Right ventricle myocardium inferior (tissue), 1 donor: ENCODE measurements at places on chromosomes 1 and 21. TPM values are rescaled to one million over a fixed set of nuclear protein-coding genes. Genes with fewer than 3 reads are reported as not detected.

- no peak for DNase-seq
These were observed 678 bp upstream of the PTTG1IP start for GRCh38 chr21:44874240-44874496.

Gene KLHDC8A
- not detected for total RNA-seq

Gene FCAMR
- total RNA-seq: not detected

Gene DNAI4
- total RNA-seq: 14.3 TPM

Gene PPFIA4
- 22.2 TPM for total RNA-seq

DNA sequence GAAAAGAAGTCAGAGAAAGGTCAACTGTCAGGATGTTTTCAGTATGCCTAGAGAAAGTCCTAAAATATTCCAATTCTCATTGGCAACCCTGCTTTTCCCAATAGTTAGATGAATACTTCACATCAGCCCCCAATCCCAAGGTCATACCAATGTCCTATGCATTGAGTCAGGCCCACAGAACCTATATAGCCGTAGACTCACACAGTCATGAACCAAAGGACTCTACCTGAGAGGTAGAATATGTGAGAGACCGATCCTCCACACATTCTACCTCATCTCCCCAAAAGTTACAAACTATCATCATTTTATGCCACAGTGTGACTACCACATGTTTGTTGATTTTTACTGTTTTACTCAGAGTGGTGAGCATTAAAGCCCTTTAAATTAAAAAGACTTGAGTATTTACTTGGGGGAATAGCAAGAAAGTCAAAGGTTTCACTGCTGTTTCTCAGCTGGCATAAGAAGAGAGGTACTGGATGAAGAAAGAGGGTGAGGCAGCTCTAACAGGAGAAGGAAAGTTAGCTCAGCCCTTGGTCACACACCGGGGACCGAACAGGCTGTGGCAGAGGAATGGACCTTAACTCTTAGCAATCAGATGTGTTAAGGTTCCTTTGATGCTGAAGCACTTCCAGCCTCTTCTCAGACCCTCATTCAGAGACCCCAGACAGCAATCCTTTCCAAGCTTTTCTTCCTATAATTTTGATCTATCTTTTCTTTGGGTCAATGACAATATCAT, 937 bp downstream of the CD48 start:
- no peak for DNase-seq

- peak; percentile 82 for DNase-seq
These were observed 1.3 kb downstream of the ARL8A start for GRCh38 chr1:202143011-202143767.

Gene SMPDL3B
- not detected for total RNA-seq

GRCh38 chr1:28266920-28267322, 7.6 kb downstream of the SESN2 start:
- DNase-seq: no peak

GRCh38 chr1:194533641-194534040, 1347.2 kb upstream of the B3GALT2 start:
- no peak for DNase-seq

- no peak for DNase-seq
These were observed 39.3 kb downstream of the DNTTIP2 start for GRCh38 chr1:93839753-93840152.

- DNase-seq: no peak
These were observed 89.1 kb downstream of the SMYD3 start for GRCh38 chr1:246417813-246418564.

DNA sequence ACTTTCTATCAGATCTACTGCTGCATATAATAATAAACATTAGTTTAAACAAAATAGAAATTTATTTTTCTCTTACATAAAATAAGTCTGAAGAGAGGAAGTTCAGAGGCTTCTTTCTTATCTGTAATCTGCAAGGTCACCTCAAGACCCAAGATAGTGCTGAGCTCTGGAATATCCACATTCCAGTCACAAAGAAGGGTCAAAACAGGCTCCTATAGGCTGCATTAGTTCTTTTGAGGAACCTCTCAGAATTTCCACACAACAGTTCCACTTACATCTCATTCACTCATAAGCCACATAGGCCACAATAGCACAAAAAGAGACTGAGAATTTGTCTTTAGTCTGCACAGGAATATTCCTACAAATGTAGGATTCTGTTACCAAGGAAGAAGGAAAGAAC, 15.4 kb downstream of the DYNLT5 start:
- no peak for DNase-seq

DNA sequence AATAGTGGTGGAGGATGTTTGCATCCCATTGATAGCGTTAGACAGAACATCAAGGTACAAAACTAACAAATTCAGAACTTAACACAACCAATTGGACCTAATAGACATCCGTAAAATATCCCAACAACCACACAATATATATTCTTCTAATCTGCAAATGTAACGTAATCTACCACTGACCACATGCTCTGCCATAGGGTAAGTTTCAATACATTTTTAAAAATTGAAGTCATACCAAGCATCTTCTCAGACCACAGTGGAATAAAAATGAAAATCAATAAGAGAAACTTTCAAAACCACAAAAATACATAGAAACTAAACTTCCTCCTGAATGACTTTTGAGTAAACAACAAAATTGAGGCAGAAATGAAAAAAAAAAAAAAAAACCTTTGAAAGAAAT, 1087.5 kb downstream of the KCNT2 start:
- DNase-seq: no peak

DNA sequence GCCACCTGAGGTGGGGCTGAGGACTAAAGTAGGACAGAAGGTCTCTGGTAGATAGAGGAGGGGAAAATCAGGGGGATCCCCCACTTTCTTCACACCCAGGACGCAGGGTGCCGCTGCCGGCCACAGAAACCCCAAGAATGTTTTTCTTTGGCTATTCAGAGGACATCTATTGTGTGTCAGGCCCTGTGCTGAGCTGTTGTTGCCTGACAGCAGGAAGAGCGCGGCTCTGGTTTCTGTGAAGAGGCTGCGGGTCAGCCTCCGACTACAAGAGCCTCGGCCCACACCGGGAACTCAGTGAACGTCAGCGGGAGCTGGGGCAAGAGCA, 407 bp upstream of the PIGV start:
- no peak for DNase-seq

DNA sequence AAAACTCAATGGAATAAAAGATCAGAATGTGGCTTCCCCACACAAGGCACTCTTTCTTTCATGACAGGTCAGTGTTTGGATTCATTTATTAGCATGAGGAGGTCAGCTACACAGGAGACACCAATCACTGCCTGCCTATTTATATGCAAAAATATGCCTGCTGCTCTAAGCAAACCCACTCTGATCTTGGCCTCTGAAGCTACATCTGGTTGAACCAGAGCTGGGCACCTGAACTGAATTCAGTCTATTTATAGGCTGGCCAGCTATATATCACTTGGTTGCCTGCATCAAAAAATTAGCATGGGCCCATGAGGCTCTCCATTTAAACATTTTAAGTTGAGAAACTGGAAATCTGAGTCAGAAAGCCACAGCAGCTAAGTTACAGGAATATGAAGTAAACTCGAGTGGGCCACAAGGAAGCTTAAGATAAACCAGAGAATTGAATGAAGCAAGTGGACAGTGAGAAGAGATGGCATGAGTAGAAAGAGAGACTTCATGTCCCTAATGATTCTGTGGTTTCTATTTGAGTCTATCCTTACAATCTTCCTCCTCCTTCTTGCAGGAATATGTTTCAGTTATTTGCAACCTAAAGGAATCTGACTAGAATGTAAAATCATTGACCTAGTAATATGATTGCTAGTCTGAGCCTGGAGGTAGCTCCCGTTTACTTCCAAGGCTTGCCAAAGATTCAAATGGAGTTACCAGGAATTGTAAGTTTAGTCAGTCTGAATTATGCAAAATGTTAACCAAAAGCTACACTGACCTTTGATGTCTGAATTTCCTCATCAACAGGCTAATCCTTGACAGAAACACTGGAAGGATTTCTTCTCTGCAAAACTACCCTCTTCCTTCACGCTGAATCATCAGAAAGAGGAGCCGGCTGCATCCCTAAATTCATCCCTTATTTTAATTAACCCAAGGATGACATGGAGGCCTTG, 17.7 kb downstream of the DDAH1 start:
- DNase-seq: no peak

GRCh38 chr1:25767437-25767770, 32.6 kb upstream of the SELENON start:
- DNase-seq: no peak

Gene C1orf115
- total RNA-seq: 22.4 TPM

DNA sequence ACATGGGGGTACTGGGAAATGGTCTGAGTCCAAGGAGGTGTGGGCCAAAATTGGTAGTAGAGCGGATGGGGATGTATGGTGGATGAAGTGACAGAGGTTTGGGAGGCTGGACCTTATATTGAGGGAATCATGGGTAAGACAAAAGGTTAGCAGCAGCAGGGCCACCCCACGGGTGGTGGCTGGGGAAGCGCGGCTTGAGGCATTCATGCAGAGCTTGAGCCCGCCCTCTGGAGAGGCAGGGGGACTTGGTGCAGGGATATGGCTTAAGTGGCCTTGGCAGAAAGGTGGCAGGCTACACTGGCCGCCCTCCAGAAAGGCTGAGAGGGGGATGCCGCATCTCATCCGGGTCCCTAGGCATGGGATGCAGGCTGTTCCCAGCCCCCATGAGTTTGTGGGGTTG, 31.5 kb downstream of the HMGB4 start:
- DNase-seq: no peak

GRCh38 chr1:203178083-203178482, 2.5 kb upstream of the MYBPH start:
- no peak for DNase-seq

DNA sequence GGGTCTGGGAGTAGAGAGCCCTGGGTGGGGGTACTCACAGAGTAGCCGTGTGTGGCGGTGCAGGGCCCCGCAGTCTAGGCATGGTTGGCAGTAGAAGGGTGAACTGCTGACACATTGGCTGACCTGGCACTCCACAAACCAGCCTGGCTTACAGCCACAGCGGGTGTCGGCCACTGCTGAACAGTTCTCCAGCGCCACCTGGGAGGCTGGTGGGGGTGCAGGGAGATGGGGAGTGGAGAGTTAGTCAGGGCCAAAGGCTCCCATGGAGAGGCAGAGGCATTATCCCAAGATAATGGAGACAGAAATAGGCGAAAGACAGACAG, 1.5 kb downstream of the TNFRSF25 start:
- no peak for DNase-seq

- DNase-seq: no peak
These were observed 63.7 kb downstream of the CLDN17 start for GRCh38 chr21:30102871-30103270.

- no peak for DNase-seq
These were observed 1.0 kb downstream of the ZBTB17 start for GRCh38 chr1:15974855-15975254.

Gene ROR1
- 8.4 TPM for total RNA-seq

Gene FCER1A
- 1.0 TPM for total RNA-seq

- no peak for DNase-seq
These were observed 17.6 kb upstream of the PKP1 start for GRCh38 chr1:201265756-201266155.

GRCh38 chr1:192160196-192160595, 1.9 kb downstream of the RGS18 start:
- DNase-seq: no peak

DNA sequence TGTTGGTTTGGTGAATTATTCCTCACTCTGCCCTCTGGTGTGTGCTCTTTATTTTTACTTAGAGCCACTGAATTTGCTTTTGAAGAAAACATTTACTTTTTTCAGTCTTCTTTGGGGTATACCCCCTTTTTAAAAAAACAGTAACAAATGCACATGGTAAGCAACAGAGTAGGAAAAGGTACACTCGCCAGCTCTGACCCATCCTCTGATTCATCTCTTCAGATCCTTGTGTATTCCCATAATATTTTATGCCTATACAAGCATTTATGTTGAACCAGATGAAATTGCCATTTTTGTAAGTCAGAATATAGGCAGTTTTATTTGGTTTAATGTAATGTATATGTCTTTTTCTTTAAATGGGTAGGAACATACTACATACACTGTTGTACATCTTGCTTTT, 28.3 kb downstream of the TTC3 start:
- DNase-seq: no peak

DNA sequence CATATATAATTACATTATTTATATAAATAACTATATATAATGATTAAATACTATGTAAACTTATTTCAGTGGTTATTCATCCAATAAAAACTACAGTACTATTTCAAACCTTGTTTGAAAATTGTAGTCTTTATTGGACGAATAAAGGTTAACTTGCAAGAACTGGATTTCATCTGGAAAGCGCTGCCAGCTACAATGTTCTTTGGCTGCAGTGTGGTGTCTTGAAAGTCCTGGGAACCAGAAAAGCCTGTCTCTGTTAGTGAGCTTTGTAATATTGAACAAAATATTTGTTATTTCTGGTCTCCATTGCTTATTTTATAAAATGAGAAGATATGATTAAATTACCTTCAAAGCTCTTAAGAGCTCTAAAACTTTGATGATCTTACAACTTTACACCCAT, 763.6 kb downstream of the ADGRL2 start:
- no peak for DNase-seq

- peak; percentile 87 for DNase-seq
These were observed 411 bp downstream of the FAM229A start for GRCh38 chr1:32361674-32362473.

Gene FCRL4
- not detected for total RNA-seq

GRCh38 chr1:32884032-32884372, 2.3 kb upstream of the HPCA start:
- no peak for DNase-seq

DNA sequence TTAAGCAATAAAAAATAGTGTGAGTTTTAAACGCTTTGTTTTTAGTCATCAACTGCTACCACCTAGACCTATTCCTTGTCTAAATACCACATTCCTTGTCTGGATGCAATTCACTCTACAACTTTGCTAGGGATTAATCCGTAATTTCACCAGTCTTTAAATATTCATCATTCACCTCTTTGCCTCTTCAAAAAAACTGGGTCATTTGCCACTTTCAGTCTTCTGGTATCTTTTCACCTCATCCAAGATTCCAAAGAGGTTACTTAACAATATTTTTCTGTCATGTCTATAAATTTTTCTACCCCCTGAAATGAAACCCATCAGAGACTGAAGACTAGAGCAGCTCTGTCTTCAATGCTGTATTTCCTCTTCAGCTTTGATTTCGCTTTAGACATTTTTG, 9.5 kb downstream of the PALMD start:
- DNase-seq: no peak

DNA sequence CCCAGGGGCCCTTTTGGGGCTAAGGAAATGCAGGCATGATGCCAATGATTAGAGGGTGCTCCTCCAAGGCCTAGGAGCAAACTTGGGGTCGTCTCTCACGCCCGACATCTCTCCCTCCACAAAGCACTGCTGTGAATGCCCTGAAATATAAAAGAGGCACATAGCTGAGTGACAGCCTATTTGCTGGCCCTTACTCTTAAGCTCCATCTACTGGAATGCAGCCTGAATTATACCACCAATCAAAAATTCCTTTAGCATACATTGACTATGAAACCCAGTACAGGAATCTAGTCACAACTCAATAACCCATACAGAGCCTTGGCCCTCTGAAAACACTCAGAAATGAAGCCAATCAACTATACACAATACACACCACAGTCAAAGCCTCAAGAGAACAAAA, 105.5 kb downstream of the LRIG2 start:
- no peak for DNase-seq
